ENCODE measurements at places on chromosomes 2 and 18.

- no peak for DNase-seq
- H3K27me3 ChIP-seq, result no peaks in the 10 kb centered on the region
- H3K27ac ChIP-seq, result no peak overlapping the region
- no peaks in the 10 kb centered on the region for H3K36me3 ChIP-seq
Observed at GRCh38 chr2:238942726-238943300, 94.9 kb downstream of the TWIST2 start.

DNA sequence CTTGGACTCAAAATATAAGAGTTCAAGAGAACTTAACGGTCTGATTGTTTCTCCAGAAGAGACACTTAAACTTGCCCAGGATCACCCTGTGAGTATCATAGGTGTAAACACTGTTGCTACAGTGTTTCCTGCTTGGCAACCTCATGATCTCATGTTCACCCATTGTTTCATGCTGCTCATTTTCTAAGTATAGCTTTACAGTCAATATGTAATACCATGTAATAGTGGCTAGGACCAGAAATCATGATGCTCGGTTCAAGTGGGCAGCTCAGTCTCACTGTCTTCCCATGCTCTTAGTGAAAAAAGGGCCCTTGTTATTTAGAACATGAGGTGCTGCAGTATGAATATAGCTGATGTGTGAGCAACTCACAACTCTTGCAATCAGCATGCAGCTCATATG is 157.5 kb downstream of the CERS6 start:
- H3K27me3 ChIP-seq, result no peaks in the 10 kb centered on the region
- no peak overlapping the region for H3K27ac ChIP-seq
- H3K4me1 ChIP-seq, result no peaks in the 10 kb centered on the region
- H3K4me3 ChIP-seq, result no peak overlapping the region

- H3K36me3 ChIP-seq, result no peaks in the 10 kb centered on the region
- H3K27me3 ChIP-seq, result no peaks in the 10 kb centered on the region
- DNase-seq, result no peak
- no peaks in the 10 kb centered on the region for H3K4me1 ChIP-seq
Observed at GRCh38 chr2:114170070-114170469, 272.4 kb upstream of the DPP10 start.

GRCh38 chr2:219446101-219446504 is 11.5 kb downstream of the SPEG start:
- no peaks in the 10 kb centered on the region for H3K36me3 ChIP-seq
- no peak overlapping the region for H3K4me3 ChIP-seq
- H3K27ac ChIP-seq, result no peak overlapping the region
- peaks cover 5% of the 10 kb centered on the region for H3K27me3 ChIP-seq

GRCh38 chr2:150625303-150625702 is 137.8 kb upstream of the RND3 start:
- no peaks in the 10 kb centered on the region for H3K4me1 ChIP-seq
- no peak overlapping the region for H3K4me3 ChIP-seq
- H3K36me3 ChIP-seq, result no peaks in the 10 kb centered on the region

DNA sequence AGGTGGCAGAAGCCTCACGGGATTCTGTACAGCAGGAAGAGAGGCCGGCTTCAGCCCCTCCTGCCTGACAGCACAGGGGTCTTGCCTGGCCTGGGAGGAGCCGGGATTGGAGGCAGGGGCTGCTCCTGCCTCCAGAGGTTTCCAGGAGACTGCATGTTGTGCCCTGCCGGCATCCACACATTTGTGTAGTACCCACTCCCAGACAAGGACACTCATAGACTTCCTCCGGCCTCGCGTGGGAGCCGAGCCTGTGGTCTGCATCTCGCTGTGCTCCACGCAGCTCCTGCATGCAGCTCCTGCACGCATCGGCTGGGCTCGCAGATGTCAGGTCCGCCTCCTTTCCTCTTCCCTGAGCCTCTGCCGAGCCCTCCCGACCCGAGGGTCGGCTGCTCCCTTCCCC is 34.7 kb downstream of the TPO start:
- H3K27ac ChIP-seq, result no peak overlapping the region
- no peaks in the 10 kb centered on the region for H3K27me3 ChIP-seq
- no peak overlapping the region for H3K4me3 ChIP-seq
- H3K4me1 ChIP-seq, result no peaks in the 10 kb centered on the region
- no peaks in the 10 kb centered on the region for H3K36me3 ChIP-seq

GRCh38 chr2:174967691-174968260 is 37.4 kb downstream of the CHN1 start:
- no peak overlapping the region for H3K4me3 ChIP-seq
- H3K36me3 ChIP-seq, result no peaks in the 10 kb centered on the region
- no peaks in the 10 kb centered on the region for H3K27me3 ChIP-seq
- DNase-seq, result no peak
- peaks cover 6% of the 10 kb centered on the region for H3K4me1 ChIP-seq

Data from iPS DF 6.9 (cell line).